ENCODE measurements at places on chromosomes 5 and 9.
A peak's percentile ranks its signal among the peaks of the same experiment; 100 is the strongest.

- DNase-seq: peak; percentile 54
Observed at GRCh38 chr9:92726971-92727715, 37.5 kb downstream of the BICD2 start.

- DNase-seq: no peak
Observed at GRCh38 chr5:71932131-71932654, 175.1 kb upstream of the MAP1B start.

DNA sequence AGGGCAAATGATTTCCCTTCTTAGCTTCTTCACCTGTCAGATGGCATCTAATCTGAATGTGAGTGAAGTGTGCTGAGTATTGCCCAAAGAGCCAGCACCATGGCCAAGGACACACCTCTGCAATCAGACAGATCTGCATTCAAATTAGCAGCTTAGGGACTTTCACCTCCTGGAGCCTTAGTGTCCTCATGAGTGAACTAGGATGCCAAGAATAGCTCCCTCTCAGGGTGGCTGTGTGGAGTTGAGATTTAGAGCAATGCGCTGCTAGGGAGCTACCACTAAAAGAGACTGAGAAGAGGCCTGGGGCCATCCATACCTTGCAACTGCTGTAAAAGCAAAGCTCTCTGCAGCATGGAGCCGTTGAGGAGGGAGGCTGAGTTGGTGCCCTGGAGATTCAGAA is 1.4 kb downstream of the CIZ1 start:
- peak; percentile 74 for DNase-seq

DNA sequence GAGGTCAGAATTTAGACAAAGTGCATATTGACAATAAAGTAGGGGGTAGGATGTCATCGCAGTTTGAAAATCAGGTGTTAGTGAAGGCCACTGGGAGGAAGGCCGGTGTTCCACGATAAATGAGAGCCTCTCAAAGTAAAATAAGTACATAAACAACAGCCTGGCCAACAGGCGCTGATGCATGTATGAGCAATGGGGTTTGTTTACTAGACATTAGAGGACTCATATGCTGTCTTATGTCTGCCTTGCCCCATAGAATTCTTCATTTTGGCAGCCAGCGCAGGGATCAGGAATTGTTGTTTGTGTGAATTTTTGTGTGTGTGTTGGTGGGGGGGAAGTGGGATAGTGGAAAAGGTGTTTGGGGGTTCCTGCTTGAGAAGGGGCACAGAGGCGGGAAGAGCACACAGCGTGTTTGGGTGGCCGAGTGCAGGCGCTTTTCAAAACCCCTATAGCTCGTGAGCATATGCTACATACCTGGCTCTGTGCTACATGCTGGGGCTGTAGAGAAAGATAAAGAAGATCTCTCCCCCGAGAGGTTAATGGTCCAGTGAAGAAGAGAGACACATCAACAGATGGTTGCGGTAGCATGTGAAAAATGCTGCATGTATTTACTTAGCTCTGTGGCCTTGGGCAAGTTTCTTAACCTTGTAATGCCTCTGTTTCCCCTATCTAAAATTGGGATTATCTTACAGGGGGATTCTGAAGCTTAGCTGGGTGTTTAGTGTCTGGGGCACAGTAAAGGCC is 11.5 kb downstream of the SNX30 start:
- no peak for DNase-seq

DNA sequence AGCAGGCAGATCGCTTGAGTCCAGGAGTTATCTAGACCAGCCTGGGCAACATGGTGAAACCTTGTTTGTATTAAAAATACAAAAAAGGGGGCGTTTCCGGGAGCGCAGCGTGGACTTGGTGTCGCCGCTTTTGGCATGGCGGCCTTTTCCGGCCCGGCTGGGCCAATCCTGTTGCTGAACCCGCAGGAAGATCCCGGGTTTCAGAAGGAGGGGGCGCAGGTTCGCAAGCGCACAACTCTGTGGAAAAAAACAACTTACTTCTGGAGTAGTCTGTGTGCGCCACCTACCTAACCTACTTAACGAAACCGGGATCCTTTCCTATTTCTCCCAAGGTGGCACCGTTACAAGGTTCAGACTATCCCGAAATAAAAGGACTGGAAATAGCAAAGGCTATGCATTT is 198.6 kb downstream of the MSX2 start:
- no peak for DNase-seq

GRCh38 chr9:1400983-1401382 is 350.8 kb downstream of the DMRT2 start:
- peak; percentile 33 for DNase-seq

GRCh38 chr5:135210286-135211055 is 176.4 kb upstream of the PITX1 start:
- no peak for DNase-seq

All from mesendoderm (in vitro differentiated cells).